ENCODE measurements at places on chromosomes 5 and 9.

DNA sequence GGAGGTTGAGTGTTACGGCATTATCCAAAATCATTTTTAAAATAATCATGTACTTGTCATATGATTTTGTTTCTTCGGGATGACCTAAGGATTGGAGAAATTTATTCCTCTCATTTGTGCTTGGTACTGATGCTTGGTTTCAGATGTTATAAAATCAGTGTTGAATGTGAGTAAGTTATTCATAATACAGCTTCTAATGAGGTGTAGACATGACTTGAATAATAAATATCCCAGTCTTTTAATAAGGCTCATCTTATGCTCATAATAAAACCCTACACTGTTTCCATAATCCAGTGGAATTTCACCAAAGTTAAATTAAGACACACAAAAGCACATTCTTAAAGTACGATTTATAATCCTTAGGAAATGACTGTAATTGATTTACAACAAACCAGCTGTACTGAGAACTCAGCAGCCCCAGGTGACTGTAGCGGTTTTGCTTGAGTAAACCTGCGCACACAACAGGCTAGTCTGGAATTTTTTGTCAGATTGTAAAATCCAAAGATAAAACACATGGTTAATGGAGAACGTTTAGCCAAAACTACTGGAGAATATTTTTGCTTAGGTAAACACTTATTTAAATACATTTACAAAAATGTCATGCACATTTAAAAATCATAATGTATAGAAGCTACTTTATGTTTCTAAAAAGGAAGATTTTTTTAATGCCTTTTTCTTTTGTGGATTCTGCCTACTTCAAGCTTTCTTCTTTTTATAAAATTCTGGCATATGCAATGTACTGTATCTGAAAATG is 609.8 kb upstream of the GRAMD2B start:
- DNase-seq: no peak

DNA sequence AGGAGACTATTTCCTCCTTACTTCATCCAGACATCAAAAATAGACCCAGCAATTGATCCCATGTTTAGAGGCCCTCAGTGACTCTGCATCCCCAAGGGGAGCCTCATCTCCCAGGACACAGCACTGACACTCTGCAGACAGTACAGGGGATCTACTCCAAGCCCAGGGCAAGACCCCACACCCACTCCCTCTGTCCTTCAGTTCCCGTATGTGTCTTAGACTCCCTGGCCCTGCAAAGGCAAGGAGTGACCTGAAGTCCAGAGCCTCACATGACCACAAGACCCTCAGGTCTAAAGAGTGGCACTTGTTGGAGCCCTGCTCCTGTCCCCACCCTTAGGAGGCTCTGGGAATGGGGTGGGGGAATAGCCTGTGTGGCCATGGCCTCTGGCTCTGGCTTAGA is 21.7 kb downstream of the IGIP start:
- no peak for DNase-seq

DNA sequence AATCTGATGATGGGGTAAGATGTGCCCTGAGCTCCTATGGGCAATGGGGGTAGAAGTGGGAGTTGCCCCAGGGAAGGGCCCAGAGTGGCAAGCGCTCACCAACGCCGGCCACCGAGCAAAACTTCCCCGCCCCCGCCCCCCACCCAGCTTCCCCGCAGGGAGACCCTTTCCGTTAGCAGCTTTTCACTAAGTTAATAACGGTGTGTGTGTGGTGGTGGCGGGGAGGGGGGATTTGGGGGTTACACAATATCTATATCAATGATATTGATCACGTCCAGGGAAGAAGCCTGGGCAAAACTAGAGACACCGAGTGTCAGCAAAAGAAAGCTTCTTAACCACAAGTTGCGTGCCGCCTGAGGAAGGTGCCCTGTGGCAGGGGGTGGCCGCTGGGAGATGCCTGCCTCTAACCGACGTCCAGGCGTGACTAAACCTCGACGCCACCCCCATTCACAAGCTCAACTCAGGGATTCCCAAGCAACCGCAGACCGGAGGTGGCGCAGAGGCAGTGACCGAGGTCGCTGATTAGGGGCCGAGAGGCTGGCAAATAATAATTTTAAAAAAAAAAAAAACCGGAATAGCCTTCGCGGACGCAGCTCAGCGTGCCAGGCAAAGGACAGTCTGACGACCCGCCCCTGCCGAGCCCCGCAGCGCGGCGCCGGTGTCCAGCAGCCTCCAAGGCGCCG is 222.6 kb downstream of the MEF2C start:
- DNase-seq: no peak

- no peak for DNase-seq
These were observed 49.1 kb downstream of the NIPAL4 start for GRCh38 chr5:157509093-157509492.

GRCh38 chr5:151284392-151284967 is 19.1 kb downstream of the SLC36A3 start:
- no peak for DNase-seq

- no peak for DNase-seq
These were observed 23.3 kb downstream of the SMIM23 start for GRCh38 chr5:171808951-171809350.

DNA sequence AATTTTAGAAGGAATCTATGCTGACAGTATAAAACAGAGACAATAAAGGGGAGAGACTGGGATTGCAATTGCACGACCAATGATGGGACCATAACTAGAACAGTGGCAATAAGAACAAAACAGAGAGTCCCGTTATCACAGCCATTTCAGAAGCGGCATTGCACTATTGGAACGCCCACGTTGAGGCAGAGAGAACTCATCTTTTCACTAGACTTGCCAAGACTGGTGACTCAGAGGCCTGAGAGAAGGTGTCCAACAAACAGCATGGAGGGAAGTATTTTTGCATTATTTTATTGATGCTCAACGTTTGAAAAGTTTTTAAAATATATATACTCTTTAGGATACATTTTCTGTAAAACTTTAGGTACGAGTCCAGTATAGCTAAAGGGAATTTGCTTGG is 737.7 kb downstream of the TLE1 start:
- DNase-seq: no peak

Data from NCI-H2171 (cell line).